ENCODE measurements at places on chromosomes 1 and 21.
A peak's percentile ranks its signal among the peaks of the same experiment; 100 is the strongest.

- DNase-seq, result no peak
Observed at GRCh38 chr1:244316407-244316806, 135.3 kb downstream of the ADSS2 start.

GRCh38 chr1:73604211-73604610 lies 593.8 kb downstream of the LRRIQ3 start:
- DNase-seq, result no peak

GRCh38 chr1:206579747-206580437 lies 32.4 kb downstream of the EIF2D start:
- DNase-seq, result peak; percentile 87

- no peak for DNase-seq
Observed at GRCh38 chr1:193335806-193336428, 149.5 kb upstream of the B3GALT2 start.

GRCh38 chr1:161177936-161178244 lies 583 bp upstream of the B4GALT3 start:
- no peak for DNase-seq

Measured in stimulated activated CD4-positive, alpha-beta T cell treated with anti-CD3 and anti-CD28 coated beads, Interleukin-4, amount 100 ng/mL, for 48 hours (primary cell).